Activated CD8-positive, alpha-beta T cell treated with anti-CD3 and anti-CD28 coated beads, Interleukin-2, amount 10 ng/mL, durations not matched to agents 7 days and 5 days (primary cell): ENCODE measurements at places on chromosomes 16 and 17.

DNA sequence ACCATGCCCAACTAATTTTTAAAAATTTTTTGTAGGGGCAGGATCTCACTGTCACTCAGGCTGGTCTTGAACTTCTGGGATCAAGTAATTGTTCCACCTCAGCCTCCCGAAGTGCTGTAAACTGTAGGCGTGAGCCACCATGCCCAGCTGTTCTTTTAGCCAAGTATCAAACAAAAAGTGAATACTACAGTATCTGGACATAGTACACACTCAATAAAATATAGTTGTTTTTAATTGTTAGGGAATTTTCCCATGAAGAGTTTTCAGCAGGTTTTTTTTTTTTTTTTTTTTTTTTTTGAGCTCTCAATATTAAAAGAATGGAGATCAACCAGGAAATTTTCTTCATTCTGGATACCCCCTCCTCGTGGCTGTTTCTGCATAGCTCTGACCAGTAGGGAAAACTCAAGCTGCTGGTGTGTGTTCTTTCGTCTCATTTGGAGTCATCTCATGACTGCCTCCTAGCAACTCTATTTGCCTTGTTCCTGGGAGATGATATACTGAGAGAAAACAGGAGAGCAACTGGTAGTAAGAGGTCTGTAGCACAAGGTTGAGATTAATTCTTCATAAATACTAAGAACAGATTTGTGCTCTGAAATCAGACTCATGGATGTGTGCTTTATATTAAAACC lies 16.5 kb upstream of the PHAF1 start:
- no peak for DNase-seq

GRCh38 chr16:31008149-31008548 lies 2.3 kb downstream of the STX1B start:
- DNase-seq: no peak

DNA sequence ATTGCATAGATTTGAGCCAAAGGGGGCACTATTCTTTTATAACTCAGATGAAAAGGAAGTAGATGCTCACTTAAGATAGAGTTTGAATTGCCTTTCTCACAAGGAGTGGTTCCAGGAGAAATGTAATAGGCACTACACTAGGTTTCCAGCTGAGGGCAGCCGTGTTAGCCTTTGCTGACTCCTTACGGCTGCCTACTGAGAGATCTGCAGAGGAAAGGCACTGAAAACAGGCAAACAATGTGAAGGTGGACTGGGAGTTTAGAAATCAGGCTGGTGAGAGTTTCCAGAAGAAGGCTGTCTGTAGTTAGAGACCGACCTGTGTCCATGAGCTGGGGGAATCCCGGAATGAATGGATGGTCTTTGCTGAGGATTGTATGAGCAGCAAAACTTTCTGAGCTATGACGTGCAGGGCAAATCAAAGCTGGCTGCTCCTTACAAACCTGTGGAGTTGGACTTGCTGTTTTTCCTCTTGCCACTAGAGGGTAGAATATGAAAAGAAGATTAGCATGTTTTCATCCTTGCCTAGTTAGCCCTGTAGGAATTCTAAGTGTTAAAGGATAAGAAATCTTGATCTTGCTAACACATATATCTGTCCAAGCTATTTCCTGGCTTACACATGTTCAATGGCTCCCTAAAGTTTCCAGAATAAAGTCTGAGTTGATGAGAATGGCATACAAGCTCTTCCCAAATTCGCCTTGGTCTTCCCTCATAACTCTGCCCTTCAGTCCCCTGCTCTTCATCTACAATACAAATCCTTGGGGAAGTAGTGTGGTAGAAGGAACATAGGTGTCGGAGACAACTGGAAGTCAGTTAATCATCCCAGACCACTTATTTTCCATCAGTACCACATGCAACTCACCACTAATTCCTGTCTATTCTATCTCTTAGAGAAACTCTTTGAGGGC lies 20.1 kb upstream of the TAOK1 start:
- DNase-seq: peak; percentile 60

DNA sequence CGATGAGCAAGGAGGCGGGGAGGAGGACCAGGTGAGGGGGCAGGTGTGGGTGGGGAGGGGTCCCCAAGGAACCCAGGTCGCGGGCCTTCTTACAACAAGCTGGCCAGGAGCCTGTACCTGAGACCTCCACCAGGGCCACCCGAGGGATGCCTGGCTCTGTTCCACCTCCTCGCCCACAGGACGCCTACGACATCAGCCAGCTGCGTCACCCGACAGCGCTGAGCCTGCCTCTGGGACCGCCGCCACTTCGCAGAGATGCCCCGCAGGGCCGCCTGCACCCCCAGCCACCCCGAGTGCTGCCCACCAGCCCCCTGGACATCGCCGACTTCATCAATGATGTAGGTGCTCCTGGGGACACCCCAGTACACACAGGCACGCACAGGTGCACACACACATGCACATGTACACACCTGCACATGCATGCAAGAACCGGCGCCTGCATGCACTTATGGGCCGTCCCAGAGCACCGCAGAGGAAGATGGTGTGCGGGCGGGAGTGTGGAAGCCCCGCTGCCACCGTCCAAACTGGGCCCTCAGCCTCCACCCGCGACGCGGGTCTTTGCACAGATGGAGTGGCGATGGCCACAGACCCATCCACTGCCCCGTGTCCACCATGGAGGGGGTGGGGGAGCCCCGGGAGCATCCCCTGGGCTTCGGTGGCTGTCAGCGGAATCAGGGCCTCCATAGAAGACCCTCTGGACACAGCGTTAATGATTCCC lies 6.6 kb downstream of the SLC22A31 start:
- DNase-seq: no peak
